Stimulated activated CD8-positive, alpha-beta memory T cell treated with anti-CD3 and anti-CD28 coated beads, Interleukin-12 subunit alpha, Interleukin-12 subunit beta, amount 100 ng/mL, for 4 hours (primary cell): ENCODE measurements at places on chromosomes 7 and 10.

- DNase-seq, result no peak
These were observed 9.3 kb downstream of the EVX1 start for GRCh38 chr7:27251652-27252590.

DNA sequence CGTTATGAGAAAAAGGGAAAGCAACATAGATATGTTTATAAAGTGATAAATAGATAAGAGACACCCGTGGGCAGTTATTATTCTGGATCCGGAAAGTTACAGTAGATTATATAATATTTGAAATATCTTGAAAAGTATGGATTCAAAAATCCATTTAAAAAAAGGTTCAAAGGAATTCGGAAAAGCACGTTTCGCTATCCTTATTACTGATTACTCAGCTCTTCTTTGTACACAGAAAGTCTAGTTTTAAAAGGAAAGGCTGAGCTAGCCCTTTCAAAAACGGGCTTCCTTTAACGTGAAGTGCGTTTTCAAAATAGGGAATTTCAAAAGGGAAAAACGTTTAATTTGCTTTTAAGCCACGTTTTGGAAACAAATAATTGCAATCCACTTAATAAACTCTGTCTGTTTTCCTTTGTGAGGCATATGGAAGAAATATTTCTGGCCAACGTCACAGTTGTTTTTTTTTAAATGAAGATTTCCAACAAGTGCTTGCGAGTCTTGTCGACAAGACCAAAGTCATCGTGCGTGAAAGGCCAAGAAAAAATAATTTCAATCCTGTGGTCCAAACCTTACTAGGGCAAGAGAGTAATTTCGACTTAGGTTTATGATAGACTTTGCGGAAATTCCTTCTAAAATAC lies 2.2 kb upstream of the SKIDA1 start:
- no peak for DNase-seq

DNA sequence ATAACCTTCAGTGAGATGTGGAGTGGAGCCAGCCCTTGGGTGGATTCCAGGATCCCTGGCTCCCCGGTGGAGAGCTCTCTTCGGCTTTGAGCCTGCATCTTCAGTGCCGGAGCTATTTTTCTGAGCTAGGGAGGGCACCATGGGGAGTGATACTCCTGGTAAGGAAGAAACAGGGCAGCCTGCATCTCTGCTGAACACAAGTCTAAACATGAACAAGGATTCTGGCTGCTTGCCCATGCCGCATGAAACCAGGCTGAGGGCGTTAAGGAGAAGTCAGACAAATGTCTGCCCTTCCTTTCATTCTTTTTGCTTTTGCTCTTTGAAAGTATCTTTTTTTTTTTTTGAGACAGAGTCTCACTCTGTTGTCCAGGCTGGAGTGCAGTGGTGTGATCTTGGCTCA lies 60.4 kb downstream of the EVX1 start:
- no peak for DNase-seq

DNA sequence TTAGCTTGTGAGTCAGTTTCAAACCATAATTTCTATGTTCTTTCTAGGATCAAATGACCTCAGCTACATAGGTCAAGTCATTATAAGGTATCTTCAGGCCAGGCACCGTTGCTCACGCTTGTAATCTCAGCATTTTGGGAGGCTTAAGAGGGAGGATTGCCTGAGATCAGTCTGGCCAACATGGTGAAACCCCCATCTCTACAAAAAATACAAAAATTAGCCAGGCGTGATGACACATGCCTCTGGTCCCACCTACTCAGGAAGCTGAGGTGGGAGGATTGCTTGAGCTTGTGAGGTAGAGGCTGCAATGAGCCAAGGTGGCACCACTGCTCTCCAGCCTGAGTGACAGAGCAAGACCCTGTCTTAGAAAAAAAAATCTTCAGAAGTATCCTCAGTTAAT lies 362.3 kb downstream of the GATA3 start:
- DNase-seq, result peak; percentile 10

GRCh38 chr7:139940866-139941265 lies 111.8 kb downstream of the TBXAS1 start:
- DNase-seq, result no peak

DNA sequence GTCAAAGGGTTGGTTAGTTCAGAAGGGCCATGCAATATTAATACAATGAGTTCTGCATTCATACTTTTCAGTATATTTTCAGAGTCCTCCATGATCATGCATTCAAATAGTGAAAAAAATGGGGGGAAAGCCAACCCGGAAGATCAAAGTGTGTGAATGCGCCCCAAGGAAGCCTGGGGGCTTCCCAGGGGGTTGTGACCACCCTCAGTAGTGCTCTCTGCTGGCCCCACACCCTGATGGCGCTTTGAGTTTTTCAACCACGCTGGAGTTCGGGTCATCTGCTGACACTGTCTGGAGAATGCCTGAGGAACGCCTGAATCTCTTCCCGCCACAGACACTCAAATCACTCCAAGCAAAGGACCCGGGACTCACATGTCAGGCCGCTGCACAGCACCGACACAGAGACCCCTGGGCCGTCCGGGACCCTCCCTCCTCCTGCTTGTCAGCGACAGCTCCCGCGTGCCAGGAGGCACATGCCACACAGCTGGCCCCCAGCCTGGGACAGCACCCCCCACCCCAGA lies 1.0 kb downstream of the TNS3 start:
- no peak for DNase-seq

DNA sequence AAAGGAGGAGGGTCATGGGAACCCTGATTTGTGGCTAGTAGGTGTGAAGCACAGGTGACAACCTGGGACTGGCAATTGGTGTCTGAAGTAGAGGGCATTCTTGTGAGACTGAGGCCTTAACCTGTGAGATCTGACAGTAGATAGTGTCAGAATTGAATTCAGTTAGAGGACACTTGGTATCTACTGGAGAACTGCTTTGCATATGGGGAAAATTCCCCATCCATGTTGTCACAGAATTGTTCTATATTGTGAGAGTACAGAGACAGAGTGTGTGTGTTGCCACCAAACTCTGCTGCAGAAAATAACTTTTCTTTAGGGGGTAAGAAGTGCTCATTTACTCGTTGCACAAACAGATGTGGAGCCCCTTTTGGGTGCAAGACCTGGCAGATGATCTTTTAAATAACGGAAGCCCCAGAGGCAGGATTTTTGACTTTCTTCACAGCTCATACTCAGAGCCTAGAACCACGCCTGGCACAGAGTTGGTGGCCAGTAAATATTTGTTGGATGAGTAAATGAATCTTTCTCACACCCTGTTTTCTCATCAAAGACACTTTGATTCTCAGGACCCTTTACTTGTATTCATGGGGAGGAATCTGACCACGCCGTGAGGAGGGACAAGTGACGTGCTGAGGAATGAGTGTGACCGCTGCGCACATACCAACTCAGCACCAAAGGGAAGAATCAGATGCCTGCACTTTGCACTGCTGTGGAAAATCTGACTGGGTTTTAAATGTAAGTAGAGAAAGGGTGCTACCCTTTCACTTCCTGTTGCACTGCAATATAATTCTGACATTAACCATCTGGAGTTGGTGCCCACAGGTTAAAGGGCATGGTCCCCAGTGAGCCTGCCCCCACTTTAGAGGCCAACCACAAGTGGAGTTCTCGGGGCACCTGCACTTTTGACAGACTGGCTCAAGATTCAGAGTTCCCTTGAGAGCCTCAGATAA lies 39.2 kb upstream of the SDHAF3 start:
- DNase-seq, result no peak

- no peak for DNase-seq
These were observed 506 bp downstream of the MCM10 start for GRCh38 chr10:13161857-13162271.

DNA sequence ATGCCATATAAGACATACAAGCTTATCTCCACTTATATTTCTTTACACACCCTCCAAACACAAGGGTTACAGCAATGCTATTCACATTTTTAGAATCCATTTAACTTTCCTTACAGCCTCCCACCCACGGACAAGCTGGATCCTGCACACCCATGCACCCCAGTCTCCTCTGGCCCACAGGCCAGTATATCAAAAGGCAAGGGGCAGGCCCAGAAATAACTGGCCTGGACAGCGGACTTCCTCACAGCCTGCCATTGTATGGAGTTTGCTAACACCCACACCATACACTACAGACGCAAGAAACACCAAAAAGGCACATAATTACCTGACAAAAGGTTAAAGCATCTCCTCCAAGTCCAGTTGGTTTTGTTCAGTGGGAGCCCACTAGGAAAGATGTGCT lies 12.0 kb downstream of the HOXA4 start:
- DNase-seq, result no peak

DNA sequence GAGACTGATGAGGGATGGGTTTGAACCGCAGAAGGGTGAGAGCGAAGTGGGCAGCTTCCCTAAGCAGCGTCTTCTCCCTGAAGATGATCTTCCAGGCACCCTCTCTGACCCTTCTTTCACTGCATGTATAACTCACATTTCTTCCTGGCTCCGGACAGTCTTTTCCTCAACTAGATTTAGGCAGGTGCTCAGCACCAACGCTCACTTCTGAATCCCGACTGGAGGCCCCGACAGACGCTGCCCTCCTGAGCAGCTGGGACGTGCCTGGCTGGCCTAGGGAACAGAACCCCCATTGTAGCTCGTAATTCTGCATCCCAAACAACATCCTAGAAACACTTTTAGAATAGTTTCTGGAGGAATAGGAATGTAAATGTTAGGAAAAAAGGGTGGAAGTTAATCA lies 206.6 kb downstream of the DIP2C start:
- no peak for DNase-seq

- DNase-seq, result no peak
These were observed 16.7 kb upstream of the CADPS2 start for GRCh38 chr7:122902751-122903495.

DNA sequence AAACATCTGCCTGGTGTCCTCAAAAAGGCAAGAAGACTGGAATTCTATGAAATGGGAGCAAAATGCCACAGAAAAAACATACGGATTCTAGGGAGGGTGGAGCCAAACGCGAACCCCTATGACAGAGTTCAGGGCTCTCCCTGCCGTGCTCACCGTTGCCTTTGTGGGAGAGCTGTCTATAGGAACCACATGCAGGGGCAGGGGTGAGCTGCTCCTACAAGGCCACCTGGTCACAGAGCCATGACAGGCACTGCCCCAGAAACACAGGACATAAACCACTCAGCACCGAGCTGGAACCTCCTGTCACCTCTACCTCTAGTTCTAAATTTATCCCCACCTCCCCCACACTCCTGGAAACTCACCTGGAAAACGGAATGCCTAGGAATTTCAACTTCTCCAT lies 155.1 kb upstream of the ZNF32 start:
- DNase-seq, result no peak

- no peak for DNase-seq
These were observed 343.9 kb downstream of the BMPER start for GRCh38 chr7:34249192-34249591.
